Stimulated activated CD4-positive, alpha-beta T cell treated with anti-CD3 and anti-CD28 coated beads, Interleukin-12 subunit alpha, Interleukin-12 subunit beta, amount 100 ng/mL, for 4 hours (primary cell): ENCODE measurements at places on chromosomes 2 and 18.
A peak's percentile ranks its signal among the peaks of the same experiment; 100 is the strongest.

DNA sequence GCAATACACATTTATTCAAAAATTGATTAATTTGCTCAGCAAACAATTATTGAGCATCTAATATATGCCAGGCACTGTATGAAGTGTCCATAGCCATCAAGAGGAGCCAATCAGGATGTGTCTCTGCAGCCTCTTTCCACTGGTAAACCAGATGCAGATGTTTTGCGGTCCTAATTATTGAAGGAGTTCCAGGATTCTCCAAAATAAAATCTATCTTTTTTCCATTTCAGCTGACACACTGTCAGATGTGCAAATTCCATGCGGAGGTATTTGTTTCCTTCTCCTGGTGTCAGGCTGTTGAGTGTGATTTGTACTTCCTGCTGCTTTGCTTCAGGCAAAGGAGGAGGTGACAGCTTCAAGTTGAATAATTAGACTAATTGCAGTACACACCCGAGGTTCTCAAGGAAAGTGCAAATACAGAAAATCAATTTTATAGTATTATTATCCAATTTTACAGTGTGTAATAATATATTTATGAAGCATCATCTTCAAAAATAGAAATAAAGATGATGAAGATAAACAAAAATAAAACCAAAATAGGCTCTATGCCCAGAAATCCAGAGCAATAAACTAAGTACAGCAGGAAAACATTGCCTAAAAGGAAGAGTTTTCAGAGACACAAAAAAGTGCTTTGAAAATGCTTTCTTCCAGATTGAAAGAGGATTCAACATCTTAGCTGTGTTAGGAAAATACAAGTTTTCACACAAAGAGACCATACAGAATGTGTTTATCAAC lies 1352.9 kb upstream of the CHAC2 start:
- no peak for DNase-seq

DNA sequence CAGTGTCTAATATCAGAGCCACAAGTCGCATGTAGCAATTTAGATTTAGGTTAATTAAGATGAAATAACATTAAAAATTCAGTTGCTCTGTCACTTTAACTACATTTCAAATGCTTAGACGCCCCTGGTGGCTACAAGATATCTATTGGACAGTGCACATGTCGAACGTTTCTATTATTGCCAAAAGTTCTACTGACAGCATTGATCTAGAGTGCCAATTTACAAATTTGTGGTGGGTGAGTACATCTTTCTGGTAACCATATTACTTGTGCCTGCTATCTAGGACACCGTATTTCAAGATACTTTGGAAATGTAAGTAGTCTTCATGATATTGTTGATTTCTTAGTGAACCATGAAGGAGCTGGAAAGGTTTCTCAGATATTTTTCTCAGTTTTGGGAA lies 20.2 kb downstream of the PIK3C3 start:
- no peak for DNase-seq

- no peak for DNase-seq
These were observed 223.7 kb upstream of the RBBP8 start for GRCh38 chr18:22709288-22710060.

- no peak for DNase-seq
These were observed 28.2 kb downstream of the CRYGD start for GRCh38 chr2:208096080-208096479.

DNA sequence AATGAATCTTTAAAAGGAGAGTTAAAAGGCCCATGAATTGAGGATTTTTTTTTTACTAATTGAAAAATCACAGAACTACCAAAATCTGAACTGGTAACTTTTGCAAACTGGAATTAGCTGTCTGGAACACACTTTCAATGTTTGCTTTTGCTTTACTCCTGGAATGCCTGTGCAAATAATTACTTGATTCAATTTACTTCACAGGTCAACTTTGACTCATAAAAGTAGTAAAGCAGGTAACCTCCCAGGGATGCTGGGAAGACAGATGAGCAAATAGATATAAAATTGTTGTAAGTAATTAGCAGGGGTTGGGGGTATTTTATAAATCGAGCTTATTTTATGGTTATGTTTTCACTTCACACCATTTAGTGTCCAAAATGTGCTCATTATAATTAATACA lies 398.3 kb upstream of the HNRNPA3 start:
- no peak for DNase-seq

DNA sequence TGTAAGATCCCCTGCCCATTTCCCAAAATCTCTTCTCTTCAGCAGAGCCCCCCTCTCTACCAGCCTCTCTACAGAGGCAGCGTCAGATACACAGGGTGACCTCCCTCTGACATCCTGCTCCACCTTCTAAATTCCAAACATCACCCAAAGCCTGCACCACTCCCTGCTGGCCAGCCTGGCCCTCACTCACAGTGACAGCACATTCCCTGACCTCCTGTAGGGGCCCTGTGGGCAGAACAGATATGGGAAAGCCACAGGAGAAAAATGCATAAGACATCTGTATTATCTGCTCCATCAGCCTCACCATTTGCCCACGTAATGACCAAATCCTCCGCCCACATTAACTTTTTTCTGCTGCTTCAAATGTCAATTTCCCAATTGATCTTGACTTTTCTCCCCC lies 40.6 kb downstream of the TRABD2A start:
- DNase-seq: no peak

DNA sequence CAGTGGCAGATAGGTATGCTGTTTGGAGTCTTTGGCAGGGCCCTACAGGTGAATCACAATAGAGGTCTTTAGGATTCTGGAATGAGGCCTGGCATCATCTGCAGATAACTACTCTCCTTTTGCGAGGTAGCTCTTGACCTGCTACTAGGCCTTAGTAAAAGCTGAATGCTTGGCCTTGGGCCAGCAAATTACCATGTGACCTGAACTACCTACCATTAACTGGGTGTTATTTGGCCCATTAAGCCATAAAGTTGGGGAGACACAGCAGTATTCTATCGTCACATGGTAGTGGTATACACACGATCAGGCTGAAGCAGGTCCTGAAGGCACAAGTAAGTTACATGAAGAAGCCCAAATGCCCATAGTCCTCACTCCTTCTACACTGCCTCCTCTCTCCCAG lies 178.2 kb downstream of the PPP1R1C start:
- no peak for DNase-seq

DNA sequence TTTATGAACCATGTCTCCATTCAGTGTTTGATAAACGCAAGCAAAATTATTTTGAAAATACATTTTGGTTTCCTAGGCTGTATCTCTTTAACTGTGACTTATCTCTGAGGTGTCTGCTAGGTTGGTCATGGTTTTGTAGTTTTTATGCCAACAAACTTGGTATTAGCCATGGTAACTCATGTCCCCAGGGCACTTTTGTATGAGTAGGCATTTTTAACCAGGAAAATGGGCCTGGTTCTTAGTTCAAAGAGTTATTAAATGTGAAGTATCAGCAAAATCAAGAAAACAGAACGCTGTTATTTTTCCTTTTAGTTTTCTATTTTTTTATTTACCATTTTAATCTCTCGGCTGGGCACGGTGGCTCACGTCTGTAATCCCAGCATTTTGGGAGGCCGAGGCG lies 179.3 kb upstream of the LHCGR start:
- no peak for DNase-seq

GRCh38 chr2:204583773-204584172 lies 38.5 kb downstream of the PARD3B start:
- no peak for DNase-seq

DNA sequence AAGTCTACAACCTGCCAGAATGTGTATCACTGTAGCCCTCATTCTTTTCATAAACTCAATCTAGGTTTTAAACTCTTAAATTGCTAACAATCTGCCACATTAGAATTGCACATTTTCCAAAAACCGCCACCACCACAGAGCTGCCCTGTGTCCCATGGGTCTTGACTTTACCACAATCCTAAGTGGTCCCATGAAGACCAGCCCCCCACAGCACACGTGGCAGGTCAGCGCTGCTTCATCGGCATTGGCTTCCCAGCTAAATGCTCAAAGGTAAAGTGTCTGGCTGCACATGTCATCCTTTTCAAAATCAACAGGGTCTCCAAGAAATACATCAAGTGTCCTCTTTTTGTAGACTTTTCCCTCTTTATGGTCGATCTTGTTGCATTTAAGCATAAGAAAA lies 2.4 kb downstream of the TBC1D8 start:
- DNase-seq: no peak

- no peak for DNase-seq
These were observed 7.5 kb downstream of the MAP4K4 start for GRCh38 chr2:101704816-101705578.

DNA sequence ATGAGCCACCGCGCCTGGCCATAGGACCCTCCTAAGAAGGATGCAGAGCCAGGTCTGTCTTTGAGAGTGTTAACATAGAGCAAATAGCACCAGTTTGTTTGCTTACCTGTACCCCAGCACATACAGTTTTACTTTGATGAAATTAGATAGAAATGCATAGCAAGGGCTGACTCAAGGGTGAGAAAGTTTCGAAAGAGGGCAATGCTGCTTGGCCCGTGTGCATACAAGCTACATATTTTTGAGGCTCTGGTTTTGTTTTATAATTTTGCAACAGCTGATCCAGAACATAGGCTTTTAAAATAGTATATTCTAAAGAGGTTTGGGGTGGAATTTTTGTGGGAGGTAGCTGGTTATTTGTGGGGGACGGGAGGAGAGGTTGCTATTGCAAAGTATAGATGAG lies 151.7 kb downstream of the MCFD2 start:
- no peak for DNase-seq

DNA sequence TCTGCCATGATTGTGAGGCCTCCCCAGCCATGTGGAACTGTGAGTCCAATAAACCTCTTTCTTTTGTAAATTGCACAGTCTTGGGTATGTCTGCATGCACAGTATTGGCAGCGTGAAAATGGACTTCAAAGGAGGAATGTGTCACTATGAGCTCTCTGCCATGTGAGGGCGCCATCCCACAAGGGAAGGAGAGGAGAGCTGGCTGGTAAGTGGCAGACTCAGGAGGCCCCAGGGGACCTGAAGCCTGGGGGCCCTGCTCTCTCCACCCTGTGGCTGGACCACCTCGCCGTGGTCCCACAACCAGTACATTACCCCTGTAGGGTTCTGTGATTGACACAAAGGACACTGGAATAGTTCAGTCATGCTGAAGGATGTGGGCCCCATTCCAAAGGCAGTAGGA lies 122.1 kb downstream of the RPIA start:
- no peak for DNase-seq

- no peak for DNase-seq
These were observed 21.0 kb upstream of the MSGN1 start for GRCh38 chr2:17795309-17795708.

DNA sequence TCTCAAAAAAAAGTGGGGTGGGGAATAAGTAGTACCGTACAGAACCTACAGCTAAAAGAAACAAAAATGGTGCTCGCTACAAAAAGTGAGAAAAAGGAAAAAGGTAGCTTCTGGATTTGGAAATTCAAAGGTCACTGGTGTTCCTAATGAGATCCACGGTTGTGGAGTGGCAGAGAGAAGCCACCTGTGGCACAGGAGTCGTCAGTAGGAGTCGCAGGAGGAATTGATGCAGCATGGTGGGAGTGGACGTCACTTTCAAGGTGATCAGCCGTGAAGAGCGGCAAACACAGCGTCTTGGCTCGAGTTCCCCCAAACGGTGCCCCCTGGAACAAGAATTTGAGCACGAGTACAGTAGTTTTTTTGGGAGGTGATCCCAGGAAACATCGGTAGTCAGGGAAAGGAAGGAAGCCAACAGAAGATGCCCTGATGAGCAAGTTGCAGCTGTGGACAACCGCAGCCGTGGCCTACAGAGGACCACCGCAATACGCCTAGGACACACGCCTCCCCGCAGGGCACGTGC lies 1.4 kb upstream of the TTL start:
- DNase-seq: peak; percentile 15

DNA sequence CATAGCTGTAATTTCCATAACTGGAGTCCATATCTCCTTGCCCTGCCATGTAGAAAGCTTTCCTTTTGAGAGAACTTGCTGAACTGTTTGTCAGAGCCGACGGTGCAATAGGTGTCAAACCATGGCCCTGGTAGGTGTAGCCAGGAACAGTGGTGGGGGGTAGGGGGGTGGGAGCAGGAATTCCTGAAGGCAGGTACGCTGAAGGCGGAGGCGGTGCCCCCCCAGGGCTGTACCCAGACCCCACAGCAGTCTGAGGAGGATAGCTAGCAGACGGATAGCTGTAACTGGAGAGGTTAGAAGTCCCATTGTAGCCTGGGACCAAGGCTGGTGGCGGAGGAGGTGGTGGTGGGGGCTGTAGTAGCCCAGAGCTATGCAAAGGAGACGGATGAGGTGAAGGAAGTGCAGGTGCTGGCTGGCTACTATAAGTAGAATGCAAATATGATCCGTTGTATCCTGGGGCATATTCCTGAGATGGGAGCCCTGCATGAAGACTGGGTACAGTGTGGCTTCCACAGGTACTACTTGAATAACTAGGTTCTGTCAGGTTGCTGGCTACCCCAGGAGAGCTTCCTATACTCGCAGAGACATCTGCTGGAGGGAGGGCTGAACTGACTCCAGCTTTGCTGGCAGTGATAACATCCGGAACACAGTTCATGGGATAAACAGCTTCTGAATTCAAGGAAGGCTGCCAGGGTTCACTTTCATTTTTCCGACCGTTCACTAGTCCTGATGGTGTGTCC lies 124.8 kb downstream of the FIGN start:
- DNase-seq: no peak

DNA sequence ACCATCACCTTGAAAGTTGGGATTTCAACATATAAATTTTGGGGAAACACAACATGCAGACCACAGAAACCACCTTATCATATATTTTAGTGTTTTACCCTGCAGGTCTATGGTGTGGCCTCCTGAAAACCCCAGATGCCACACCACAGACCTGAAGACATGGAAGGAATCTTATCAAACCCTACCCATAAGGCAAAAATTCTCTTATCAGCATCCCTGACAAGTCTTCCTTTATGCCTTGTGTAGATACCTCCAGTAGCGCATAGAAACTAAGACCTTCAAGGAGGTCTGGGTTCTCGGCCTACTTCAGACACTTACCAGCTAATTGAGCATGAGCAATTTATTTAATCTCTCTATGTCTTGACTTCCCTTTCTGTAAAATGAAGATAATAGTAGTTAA lies 59.1 kb upstream of the SLC14A2 start:
- DNase-seq: no peak

GRCh38 chr2:239827523-239827890 lies 197.6 kb downstream of the NDUFA10 start:
- no peak for DNase-seq

DNA sequence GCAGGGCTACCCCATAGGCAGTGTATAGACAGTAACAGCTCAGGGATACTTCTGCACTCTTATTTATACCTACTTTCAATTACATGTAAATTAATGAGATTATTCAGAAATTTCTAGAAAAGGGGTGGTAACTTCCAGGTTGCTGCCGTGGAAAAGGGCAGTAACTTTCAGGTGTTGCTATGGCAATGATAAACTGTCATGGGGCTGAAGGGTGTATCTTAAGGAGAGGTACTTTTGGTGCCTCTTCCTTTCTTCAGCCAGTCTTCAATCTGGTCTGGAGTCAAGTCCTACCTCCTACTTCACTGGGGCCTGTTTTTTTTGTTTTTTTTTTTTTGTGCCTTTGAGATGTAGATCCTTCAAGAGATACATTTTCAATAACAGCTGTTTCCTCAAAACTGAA lies 35.2 kb upstream of the DNAJC10 start:
- DNase-seq: no peak

GRCh38 chr2:140593132-140593531 lies 1537.7 kb downstream of the LRP1B start:
- no peak for DNase-seq

GRCh38 chr2:189412330-189412953 lies 28.8 kb upstream of the WDR75 start:
- peak; percentile 25 for DNase-seq

- DNase-seq: no peak
These were observed 11.2 kb upstream of the GYPC start for GRCh38 chr2:126644630-126645191.

GRCh38 chr2:232668805-232669444 lies 28.2 kb upstream of the GIGYF2 start:
- DNase-seq: no peak

- DNase-seq: no peak
These were observed 196.9 kb downstream of the ICOS start for GRCh38 chr2:204133476-204133875.
